Kasumi-1 (cell line): ENCODE measurements at places on chromosomes 7 and 10.

GRCh38 chr10:110260746-110261477 lies 43.8 kb downstream of the SMNDC1 start:
- DNase-seq: no peak

DNA sequence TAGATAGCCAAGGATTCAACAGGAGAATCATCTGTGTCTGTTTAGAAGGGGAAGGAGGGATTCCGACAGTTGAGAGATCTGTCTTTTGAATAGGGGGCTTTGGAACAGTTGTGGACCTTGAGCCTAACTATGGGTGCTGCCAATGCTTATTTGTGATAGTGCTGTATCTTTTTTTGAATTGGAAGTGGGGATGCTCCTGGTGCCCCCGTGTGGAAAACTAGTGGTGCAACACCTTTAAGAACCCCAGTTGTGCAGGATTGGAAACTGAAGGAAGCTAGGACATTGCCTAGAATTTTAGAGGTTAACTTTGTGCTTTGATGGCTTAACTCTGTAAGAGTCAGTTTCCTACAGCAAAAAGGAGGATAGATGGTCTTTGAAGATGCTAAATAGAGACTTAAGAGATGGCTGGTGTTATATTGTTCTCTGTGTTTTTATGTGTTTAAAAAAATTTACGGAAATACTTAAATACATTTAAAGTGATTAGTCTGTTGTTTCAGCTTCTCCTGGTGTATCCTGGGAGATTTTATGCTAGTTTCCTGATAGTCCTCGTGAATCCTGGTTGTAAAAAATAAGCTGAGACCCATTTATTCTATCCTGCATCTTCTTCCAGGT lies 69.3 kb downstream of the AP3M1 start:
- DNase-seq: peak; percentile 82

DNA sequence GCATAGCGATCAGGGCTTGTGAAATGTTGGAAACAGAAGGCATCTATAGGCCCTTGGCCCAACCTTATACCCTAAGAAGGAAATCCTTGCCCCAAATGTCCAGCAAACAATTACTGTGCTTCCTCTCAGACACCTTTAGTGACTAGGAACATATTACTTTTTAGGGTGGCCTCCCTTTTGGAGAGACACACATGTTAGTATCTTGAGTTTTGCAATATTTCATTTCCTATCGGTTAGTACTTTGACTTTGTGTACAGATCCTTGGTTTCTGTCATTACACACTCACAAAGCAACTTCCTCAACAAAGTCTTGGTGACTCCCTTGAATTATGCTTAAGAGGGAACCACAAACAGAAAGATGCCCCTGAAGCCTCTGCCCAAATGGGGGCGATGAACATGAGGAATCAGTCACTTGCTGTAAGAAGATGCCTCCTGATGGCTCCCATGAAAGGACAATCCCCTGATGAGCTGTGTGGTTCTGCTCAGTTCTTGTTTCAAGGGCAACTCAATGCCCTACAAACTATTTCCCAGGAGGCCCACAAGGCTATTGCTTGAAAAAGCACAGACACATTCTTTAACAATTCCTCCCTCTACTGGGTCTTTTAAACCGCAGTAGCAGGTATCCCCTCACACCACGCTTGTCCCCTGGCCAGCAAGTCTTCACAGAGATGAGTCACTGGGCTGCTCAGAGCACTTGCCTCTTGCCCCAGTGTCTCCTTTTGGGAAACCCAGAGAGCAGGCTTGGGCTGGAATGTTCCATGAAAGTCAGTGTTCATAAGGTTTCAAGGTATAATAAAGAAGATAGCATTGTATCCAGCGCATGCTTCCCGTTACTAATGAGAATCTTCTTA lies 196.2 kb downstream of the FANK1 start:
- DNase-seq: peak; percentile 95

GRCh38 chr7:30330134-30331111 lies 46.0 kb downstream of the ZNRF2 start:
- DNase-seq: peak; percentile 76

DNA sequence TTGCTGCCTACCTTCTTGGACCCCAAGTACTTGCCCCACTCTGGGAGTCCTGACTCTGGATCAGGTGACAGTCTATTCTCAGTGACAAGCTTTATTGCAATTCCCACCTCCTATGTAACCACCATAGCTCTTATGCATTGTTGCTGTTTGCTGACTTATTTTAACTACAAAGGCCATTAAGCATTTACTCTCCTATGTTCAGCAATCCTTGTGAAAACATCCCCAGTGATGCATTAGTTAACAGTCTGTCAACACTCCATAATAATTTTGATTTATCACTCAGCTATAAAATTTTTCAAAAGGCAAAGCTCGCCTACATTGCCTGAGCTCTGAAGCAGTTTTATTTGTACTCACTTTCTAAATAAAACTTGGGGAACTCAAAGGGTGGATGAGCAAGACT lies 871.8 kb upstream of the SORCS1 start:
- DNase-seq: no peak

- no peak for DNase-seq
These were observed 38.2 kb upstream of the JAKMIP3 start for GRCh38 chr10:132027423-132027983.

DNA sequence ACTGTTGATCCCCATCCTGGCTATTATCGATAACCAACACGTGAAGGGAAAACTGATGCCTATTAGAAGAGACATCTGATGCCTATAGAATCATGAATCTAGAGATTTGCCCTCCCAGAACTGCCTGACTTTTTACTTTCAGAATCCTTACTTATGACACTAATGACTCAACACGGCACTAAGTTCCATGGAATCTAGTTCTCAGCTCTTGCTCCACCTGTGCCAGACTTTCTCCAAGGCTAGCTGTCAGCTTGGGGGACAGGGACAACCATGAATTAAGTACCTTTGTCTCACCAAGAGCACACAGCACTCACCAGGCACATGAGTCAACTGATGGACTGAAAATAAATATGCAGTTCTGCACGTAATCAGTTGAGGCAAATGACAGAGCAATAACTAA lies 184.2 kb downstream of the FRMD4A start:
- DNase-seq: no peak

GRCh38 chr7:47713595-47713994 lies 131.7 kb upstream of the TNS3 start:
- no peak for DNase-seq

DNA sequence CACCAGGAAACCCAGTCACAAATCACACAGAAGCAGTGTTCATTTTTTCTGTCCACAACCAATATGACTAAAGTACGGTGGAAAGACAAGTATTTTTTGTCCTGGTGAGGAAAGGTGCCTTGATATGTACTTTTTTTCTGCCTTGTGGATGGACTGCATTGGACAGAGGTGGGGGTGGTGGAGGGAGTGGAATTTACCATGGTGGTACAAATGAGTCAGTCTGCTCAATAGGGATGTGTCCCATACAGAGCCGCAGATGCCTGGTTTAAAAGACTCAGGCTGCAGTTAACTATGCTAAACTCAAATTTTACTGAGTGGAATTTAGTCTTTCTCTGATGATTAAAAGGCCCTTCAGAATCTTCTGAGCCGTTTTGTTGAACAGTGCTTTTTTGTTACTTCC lies 674.5 kb upstream of the GALNT17 start:
- DNase-seq: no peak

DNA sequence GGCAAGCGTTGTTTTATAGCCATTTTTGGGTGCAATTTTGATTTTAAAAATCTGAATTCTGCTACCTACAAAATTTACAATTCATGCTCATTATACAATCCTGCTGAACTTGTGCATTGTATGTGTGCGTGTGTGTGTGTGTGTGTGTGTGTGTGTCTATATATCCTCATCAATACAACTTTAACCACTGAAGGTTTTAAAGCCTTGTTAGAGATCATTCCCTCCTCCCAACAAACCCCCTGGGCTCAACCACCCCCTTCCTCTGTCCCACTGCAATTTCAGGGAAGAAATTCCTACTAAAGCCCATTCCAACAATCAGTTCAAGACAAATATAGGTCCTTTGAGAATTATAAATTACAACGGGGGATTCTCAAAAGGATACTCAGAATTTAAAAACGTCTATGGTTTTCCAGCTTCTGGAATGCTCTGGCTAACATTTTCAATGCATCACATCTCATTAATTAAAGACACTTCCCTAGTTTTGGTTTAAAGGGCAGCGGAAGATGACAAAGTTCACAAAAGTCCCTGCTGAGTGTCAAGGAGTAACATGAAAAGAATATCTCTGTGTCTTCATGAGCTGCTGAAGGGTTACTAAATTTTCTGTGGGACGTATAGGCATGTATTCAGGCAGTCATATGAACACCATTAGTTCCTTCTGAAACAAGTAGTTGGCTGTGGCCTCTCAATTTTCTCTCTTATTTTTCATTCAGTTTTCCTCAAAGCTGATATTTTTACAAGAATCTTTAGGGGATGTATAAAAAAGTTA lies 889 bp upstream of the SEMA3A start:
- no peak for DNase-seq

DNA sequence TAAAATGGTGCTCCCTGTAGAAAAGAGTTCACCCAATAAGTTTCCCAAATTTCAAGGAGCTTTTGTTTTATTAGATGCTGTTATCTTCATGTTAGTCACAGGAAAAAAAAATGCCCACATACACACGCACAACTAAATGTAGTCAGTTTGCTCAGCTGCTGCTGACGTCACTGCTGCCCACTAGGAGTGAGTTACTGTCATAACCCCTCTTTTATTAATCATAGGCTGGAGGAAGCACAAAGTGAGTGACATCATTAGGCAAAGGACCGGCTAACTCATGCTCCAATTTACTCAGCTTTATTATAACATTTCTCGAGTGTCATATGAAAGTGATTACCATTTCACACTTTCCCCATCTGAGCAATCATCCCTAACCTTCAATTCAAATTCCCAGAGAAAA lies 6.7 kb upstream of the INHBA start:
- no peak for DNase-seq

DNA sequence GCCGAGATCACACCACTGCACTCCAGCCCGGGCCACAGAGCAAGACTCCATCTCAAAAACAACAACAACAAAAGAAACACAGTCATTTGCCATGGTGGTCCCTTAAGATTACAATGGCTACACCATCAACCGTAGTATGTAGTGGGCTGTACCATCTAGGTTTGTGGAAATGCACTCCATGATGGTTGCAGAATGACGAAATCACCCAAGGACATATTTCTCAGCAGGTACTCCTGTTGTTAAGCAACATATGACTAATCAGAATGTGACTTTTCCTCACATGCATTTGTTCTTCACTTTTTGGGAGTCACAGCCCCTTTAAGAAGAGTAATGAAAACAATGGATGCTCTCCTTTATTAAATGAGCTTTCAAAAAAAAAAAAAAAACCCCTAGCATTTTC lies 11.0 kb downstream of the SVIL start:
- no peak for DNase-seq

- DNase-seq: peak; percentile 52
These were observed 1.5 kb downstream of the ACTR3B start for GRCh38 chr7:152760854-152761748.

- DNase-seq: no peak
These were observed 138.9 kb downstream of the WDR11 start for GRCh38 chr10:120989996-120990598.

DNA sequence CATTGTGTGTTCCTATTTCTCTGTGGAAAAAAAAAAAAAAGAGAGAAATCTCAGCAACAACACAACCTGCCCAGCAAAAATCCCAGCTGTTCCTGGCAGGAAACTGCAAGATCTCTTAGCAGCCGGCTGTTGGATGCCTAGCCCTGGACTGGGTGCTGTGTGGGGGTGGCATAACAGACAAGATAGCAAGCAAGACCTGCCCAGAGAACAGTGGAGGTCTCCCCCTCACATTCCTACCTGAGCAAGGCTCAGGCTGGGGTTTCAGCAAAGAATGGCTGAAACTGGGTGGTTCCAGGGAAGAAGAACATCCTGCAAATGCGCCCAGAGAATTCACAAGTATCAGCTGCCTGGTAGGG lies 248.8 kb upstream of the ZMIZ1 start:
- DNase-seq: no peak

GRCh38 chr7:5607951-5608656 lies 173.4 kb downstream of the RNF216 start:
- DNase-seq: no peak

DNA sequence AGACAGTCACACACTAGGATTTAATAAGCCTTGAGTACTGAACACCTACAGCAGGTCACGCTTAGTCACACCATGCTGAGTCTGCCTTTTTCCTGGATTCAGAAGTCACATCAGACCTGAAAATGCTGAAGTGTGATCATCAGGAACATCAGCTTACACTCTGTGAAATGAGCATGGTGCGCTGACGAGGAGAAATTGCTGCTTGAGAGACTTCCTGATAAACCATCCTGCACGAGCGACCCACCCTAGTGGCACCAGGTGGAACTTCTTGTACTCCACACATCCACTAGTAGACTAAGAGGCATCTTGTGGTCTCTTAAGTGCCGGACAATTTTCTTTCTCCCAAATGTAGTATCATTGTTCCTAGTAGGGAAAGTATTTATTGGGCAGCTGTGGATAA lies 51.8 kb upstream of the MRLN start:
- DNase-seq: peak; percentile 85

DNA sequence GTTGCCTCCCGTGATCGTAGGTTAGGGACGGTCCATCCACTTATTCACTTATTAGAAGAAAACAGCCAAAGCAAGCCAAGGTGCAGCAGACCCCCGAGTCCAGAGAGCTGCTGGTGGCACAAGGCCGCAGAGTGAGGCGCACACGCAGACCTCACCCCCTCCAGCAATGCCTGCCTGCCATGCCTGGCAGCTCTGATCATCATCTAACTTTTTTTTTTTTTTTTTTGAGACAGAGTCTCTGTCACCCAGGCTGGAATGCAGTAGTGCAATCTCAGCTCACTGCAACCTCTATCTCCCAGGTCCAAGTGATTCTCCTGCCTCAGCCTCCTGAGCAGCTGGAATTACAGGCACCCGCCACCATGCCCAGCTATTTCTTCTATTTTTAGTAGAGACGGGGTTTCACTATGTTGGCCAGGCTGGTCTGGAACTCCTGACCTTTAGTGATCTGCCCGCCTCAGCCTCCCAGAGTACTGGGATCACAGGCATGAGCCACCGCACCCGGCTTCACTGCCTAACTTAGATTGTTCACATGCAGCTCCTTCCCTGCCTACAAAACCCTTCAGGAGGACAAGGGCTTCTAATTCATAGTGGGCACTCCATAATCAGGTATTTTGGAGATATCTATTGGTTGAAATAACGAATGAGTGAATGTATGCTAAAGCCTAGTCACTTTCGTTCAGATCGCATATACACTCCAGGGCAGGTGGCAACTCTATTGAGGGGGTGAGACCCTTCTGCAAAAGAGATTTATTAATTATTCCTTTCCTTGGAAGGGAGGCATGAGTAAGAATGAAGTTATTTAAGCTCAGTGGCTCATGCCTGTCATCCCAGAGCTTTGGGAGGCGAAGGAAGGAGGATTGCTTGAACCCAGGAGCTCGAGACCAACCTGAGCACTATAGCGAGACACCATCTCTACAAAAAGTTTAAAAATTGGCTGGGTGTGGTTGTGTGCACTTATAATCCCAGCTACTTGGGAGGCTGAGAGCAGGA lies 15.9 kb downstream of the TRIM56 start:
- DNase-seq: no peak

GRCh38 chr10:74995806-74996205 lies 115.7 kb upstream of the SAMD8 start:
- no peak for DNase-seq

GRCh38 chr10:88881922-88882645 lies 2.0 kb downstream of the STAMBPL1 start:
- DNase-seq: no peak

GRCh38 chr10:80373502-80373901 lies 16.9 kb downstream of the DYDC2 start:
- no peak for DNase-seq

- no peak for DNase-seq
These were observed 834.2 kb downstream of the LRMDA start for GRCh38 chr10:76265441-76266113.
